A172 (cell line): ENCODE measurements at places on chromosomes 4 and X. TPM values are rescaled to one million over a fixed set of nuclear protein-coding genes. Genes with fewer than 3 reads are reported as not detected.
A peak's percentile ranks its signal among the peaks of the same experiment; 100 is the strongest.

DNA sequence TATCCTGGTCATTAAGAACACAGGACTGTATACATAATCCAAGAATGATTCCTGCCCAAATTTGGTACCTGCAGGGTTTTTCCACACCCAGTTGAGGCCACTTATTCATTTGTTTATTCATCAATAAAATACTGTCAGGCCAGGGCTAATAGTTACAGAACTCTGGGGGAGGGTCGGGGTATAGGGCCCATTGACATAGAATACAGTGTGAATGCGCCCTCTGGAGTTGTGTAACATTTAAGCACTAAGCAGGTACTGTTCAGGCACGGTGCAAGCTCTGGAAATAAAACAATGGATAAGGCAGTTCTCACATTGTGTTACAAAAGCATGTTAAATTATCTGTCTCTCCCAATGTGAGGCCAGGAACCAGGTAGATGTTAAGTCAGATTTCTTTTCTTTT is 30.8 kb upstream of the LRBA start:
- DNase-seq: no peak

DNA sequence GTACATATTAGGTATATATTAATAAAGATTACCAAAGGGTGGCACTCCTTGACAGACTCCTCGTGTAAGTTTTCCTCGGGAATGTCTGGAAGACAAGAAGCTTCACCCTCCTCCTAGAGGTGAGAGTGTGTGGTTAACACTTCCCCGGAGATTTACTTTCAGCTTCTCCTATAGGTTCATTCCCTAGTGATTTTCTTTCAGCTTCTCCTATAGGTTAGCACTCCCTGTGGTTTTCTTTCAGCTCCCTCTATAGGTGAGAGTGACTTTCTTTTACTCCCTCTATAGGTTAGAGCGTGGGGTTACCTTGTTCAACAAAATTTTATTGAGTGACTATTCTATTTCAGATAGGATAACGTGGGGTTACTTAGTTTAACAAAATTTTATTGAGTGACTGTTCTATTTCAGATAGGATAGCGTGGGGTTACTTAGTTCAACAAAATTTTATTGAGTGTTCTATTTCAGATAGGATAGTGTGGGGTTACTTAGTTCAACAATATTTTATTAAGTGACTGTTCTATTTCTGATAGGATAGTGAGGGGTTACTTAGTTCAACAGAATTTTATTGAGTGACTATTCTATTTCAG is 106.0 kb upstream of the PLAC1 start:
- DNase-seq: peak; percentile 52

DNA sequence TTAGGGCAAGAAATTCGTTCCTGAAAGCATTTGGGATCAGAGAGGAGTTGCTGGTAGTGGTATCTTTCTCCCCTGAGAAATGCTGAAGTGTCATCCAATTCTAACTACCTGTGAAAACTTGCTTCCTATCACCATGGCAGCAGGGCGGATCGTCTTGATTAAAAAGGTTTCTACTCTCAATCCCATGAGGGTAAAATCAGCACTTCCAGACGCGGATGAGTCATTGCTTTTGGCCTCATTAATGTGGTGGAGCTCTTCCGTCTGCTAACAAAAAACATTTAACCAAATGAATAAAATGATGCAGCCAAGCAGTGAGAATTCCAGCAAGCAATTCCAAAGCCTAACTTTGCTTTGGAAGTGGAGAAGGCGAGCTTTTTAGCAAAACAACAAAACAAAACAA is 325.6 kb downstream of the CAMK2D start:
- DNase-seq: peak; percentile 87

- no peak for DNase-seq
Observed at GRCh38 chr4:76160355-76160754, 12.2 kb upstream of the NUP54 start.

DNA sequence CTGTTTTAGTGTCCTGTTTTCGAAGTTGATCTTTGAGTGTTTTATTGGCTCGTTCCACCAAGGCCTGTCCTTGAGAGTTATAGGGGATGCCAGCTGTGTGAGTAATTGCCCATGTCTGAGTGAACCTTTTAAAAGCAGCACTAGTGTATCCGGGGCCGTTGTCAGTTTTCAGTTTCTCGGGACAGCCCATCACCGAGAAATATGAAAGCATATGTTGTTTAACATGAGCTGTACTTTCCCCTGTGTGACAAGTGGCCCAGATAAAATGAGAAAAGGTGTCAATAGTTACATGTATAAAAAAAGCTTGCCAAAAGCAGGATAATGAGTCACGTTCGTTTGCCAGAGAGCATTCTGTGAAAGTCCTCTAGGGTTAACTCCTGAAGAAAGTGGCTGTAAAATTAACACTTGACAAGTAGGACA is 48.6 kb upstream of the RASSF6 start:
- DNase-seq: no peak

- peak; percentile 13 for DNase-seq
Observed at GRCh38 chr4:118113220-118113619, 78.9 kb downstream of the NDST3 start.

- DNase-seq: no peak
Observed at GRCh38 chrX:69762340-69762739, 146.4 kb downstream of the EDA start.

GRCh38 chr4:56243107-56243506 is 144.2 kb downstream of the AASDH start:
- no peak for DNase-seq

- no peak for DNase-seq
Observed at GRCh38 chr4:25524663-25525062, 131.0 kb upstream of the SLC34A2 start.

- DNase-seq: no peak
Observed at GRCh38 chrX:29640106-29640505, 575.3 kb upstream of the MAGEB2 start.

GRCh38 chrX:97524997-97525396 is 641.3 kb downstream of the RPA4 start:
- DNase-seq: peak; percentile 25

DNA sequence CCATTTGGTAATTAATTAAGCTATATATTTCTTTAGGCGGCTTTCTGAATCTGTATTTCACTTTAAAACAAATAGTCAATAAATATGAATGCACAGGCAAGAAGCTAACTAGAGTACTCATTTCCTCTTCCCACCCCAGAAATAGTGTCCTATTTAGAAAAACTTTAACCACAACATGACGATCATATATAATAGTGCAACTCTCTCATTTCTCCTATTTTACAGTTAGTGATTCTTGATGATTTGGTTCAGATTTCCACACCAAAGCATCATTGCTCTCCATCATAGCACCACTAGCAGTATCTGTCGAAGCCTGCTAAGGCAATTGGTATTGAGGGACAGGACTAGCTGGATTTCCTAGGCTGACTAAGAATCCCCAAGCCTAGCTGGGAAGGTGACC is 184.0 kb upstream of the GALNTL6 start:
- DNase-seq: no peak

The HSD17B11 gene
- 107 and 159 TPM in 2 replicates for total RNA-seq

The MTNR1A gene
- not detected in 2 replicates for total RNA-seq

The DDX60 gene
- total RNA-seq: 6.8 and 7.3 TPM in 2 replicates

The CXCL10 gene
- not detected in 2 replicates for total RNA-seq

The GLRA2 gene
- not detected in 2 replicates for total RNA-seq
